ENCODE measurements at places on chromosomes 1 and 21.
A peak's percentile ranks its signal among the peaks of the same experiment; 100 is the strongest.

- no peak for DNase-seq
Observed at GRCh38 chr1:18262726-18263125, 155.1 kb downstream of the IGSF21 start.

DNA sequence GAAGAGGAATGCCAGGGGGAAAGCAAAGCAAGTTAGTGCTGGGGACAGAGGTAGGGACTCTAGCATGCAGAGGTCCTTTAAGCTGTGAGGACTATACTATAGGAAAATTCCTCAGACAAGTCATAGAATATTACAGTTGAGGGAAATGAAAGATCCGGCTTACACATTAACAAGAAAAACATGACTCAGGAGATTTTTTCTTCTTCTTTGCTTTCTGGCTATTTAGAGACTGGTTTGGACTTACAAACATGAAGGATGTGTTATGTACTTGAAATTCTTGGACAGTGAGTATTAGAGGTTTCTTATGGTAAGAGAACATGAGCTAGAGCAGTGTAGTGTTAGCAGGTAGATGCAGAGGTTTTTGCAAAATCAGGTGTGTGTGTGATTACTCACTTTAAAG is 24.9 kb downstream of the USP25 start:
- DNase-seq = no peak

GRCh38 chr1:28756846-28757245 is 20.1 kb downstream of the YTHDF2 start:
- DNase-seq = no peak

DNA sequence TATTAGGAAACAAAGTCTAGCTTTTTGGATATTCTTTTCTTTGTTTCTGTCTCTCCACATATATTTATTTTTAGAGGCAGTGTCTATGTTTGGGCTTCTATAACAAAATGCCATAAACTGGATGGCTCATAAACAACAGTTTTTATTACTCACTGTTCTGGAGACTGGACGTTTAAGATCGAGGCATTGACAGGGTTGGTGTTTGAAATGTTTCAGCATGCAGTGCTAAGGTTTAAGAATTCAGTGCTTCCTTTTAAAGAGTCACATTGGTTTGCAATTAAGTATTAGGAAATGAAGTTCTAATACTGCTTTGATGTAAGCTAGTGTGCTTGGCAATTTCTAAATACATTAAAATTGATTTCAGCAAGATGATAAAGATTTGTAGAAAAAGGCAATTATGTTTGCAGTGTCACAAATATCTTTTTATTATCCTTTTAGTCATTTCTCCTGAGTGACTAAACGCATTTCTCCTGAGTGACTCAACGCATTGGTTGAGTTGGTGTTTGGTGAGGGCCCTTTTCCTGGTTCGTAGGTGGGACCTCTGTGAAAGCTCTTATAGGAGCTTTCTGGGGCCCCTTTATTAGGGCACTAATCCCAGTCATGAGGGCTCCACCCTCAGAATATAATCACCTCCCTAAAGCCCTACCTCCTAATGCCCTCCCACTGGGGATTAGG is 317.0 kb downstream of the USP25 start:
- no peak for DNase-seq

DNA sequence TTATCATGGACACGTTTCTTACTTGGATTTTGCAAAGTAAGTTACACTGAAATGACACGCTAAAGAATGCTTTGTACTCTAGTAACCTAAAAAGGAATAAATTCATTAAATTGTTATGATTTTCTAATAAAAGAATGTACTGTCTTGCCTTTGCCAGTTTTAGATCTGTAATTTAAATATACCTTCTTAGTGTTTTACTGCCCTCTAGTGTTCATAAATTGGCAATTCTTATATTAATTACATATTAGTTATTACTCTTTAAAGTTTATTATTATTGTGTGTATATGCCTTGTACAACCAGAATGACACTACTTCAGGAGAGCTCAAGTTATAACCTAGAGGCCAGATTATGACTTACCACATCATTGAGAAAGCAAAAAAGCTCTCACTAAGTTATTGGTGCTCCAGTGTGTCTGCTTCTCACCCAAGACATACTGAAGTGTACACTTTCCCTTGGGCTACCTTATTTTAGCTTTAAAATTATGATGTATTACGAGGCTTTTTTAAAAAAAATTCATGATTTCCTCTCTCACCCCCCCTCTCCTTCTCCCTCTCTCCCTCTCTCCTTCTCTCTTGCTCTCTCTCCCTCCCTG is 169.9 kb downstream of the HS2ST1 start:
- no peak for DNase-seq

GRCh38 chr1:59814180-59814900 is 409 bp upstream of the HOOK1 start:
- peak; percentile 69 for DNase-seq

DNA sequence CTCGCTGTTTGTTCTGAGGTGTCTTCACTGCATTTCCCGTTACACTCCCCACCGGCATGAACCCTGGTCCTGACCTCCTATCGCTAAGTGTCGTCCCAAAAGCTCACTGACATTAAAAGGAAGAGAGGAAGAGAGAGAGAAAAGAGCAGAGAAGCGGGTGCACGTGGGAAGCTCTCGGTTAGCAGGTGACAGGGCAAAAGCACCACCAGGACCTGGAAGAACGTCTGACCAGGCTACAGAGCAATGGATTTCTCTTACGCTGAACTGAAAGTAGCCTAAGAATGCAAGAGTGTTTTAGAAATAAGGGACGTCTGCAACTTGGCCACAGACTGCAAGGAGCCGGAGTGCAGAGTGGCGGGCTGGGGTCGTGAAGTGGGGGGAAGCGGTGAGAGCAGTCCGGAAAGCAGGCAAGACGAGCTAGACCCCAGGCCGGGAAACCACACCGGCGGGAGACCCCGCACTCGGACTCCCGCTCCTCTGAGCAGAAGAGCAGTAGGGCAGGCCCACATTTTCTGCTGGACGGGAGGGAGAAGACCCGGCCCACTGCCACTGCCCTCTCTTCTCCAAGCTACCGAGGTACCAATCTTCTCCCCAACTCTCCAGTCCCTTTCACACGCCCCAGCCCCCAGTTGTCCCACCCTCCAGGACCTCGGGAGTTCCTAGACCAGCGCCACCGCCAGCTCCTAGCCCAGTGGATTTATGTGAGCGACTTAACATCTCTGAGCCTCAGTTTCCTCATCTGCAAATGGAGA is 8.3 kb upstream of the MPZL1 start:
- peak; percentile 14 for DNase-seq

DNA sequence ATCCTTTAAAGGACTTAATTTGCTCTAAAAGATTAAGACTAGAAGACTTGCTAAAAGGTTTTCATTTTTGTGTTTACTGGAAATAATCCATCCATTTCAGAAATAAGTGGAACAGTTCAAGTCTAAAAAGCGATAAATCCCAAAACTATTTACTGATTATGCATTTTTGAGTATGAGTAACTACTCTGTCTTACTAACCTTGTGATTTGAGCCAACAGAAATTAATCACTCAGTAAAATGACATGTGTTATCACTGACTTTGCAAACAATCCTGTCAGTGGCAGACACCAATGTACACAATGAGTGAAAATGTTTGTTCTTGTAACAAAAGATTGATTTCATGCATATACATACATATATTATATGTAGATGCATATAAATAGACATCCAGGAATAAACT is 218.0 kb downstream of the DENND1B start:
- no peak for DNase-seq

DNA sequence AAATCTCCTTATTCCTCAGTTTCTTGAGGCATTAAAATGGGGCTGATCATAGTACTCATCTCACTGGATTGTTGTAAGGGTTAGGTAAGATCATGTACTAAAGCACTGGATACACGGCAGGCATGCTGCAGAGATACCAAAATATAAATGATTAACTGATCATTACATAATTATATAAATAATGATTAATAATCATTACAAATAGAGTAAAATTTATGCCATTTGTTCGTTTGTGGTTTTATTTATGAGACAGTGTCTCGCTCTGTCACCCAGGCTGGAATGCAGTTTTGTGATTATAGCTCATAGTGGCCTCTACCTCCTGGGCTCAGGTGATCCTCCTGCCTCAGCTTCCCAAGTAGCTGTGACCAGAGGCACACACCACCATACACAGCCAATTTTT is 140.7 kb downstream of the HHAT start:
- DNase-seq = no peak

- no peak for DNase-seq
Observed at GRCh38 chr1:244841273-244841927, 5.9 kb downstream of the COX20 start.

GRCh38 chr1:151142411-151143056 is 3.9 kb downstream of the SEMA6C start:
- DNase-seq = no peak

DNA sequence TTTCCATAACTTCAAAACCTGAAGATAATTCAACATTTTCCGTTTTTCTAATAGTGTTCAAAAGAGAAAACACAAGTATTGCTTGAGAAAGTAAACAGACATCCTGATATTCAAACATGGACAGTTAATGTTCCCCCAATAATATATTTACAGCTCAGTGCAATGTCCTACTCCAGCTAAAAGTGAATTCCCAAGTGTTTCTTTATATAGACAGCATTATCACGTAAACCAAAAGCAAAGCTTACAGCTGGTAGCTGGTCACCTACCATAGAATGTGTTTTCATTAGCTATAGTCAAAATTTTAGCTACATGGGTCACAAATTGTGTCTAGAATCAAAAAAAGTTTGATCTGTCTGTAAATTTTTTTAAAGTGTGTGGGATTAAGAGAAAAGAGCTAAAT is 34.9 kb downstream of the WLS start:
- DNase-seq = no peak

DNA sequence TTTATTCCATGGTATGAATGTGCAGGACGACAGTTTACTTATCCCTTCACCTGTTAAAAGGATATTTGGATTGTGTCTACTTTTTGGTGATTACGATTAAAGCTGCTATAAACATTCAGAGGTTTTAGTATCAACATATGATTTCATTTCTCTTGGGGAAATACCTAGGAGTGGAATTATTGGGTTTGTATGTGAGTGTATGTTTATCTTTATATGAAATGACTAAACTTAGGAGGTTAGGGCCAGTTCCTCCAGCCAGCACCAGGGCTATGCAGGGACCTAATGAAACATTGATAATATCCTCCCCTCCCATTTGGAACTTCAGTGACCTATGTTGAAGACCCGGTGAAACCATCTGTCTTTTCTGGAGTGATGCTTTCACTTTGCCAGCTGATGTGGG is 13.8 kb downstream of the TMEM51 start:
- no peak for DNase-seq

DNA sequence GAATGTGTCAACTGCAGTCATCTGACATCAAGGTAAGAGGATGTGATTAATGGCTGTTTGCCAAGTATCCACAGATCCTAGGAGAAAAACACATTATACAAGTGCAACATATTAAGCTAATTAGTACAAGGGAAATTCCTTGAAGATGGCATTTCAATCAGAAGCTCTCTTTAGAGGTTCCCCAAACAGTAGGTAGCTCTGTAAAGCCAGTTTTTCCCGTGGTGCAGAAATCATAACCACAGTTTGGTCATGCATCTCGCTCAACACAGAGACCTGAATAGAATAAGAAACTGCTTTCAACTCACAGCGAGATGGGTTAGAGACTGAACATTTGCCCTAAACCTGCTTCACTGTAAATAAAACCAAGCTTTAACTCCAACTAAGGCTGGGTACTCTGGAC is 230.5 kb upstream of the CAMK1G start:
- DNase-seq = no peak

- no peak for DNase-seq
Observed at GRCh38 chr1:156841295-156841855, 17.5 kb downstream of the INSRR start.

DNA sequence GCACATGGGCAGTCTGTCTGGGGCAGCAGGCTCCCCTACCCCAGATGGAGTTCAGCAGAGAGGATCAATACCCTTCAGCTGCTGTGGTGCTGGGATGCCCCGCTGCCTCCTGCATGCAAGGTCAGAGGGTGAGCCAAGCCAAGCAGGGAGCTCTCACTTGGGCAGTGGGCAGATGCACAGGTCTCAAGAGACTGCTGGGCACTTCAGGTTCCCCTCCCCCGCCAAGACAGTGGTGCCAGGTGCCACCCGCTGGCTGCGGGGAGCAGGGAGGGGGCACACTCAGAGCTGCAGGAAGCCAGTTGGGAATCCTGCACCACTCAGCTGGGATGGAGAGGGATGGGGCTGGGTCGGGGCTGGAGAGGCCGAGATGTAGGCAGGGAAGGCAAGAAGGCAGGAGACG is 15.8 kb upstream of the EVA1B start:
- no peak for DNase-seq

- DNase-seq = peak; percentile 81
Observed at GRCh38 chr1:9717193-9718005, 65.9 kb downstream of the PIK3CD start.

DNA sequence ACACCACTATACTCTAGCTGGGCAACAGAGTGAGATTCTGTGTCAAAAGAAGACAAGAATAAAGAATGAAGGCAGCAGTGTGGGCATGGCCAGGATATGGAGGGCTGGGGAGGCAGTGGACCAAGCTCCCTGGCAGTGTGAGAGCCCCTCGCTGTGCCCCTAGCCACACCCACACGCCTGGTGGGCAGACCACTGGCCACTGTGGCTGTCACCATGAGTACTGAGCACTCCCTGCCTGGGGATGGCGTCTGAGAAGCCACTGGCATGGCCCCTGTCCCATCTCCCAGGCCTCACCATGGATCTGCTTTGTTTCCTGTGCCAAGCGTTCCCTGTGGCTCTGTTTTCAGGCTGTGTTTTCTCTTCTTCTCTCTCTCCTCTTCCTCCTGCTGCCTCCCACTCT is 51.7 kb downstream of the STUM start:
- DNase-seq = no peak

DNA sequence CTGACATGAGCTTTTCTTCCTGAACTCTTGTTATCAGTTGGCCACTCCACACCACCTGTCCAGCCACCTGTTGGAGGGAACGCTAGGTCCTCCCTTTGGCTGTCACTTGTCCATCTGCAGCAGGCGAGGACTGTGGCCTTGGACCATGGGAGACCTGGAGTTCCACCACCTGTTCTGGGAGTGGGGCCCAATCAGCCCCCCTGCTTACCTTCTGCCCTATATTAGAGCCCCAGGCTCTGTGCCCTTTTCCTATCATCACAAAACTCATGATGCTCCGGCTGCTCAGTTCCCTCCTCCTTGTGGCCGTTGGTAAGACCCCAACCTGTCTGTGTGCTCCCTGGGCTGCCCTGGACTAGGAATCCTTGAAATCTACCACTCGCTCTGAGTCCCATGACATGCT is at the start of gene CELA3A:
TSS of gene CELA3A (plus strand) at position 249 of the 400 bp plus-strand sequence. CDS start at position 267, 18 bp downstream.
- no peak for DNase-seq

DNA sequence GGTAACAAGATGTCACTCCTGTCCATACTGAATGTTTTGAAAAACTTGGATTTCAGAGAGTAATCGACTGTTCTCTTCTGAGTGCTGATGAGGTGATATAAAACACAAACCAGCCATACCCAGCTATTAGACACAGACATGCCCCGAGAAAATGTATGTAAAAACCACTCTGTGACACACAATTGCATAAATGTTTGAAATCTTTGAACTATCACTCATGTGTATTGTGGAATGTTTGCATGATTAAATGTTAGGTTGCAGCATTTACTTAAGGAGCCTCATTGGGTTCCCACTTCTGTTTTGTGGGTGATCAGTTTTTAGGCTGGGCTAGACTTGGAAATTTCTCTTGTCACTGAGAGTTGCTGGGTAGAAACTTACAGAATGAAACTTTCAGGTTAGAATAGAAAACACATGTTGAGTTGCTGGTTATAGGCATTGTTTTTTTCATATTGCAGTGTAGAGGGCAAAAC is 270.4 kb upstream of the B3GALT2 start:
- no peak for DNase-seq

GRCh38 chr1:57655161-57655560 is 231.3 kb upstream of the DAB1 start:
- no peak for DNase-seq
